ENCODE measurements at places on chromosomes 1 and 21. TPM values are rescaled to one million over a fixed set of nuclear protein-coding genes. Genes with fewer than 3 reads are reported as not detected.

The NGF gene
- total RNA-seq: 2.3 TPM

The FCRL5 gene
- total RNA-seq: 0.10 TPM

The SYT14 gene
- 1.0 TPM for total RNA-seq

The NSL1 gene
- total RNA-seq: 51.7 TPM

The FMO3 gene
- total RNA-seq: not detected

The MRPL20 gene
- 101 TPM for total RNA-seq

The NMNAT2 gene
- total RNA-seq: 0.72 TPM

The TMEM81 gene
- total RNA-seq: 0.72 TPM

The RGS7 gene
- total RNA-seq: not detected

The LHX4 gene
- not detected for total RNA-seq

The LYPD8 gene
- not detected for total RNA-seq

The GJA8 gene
- not detected for total RNA-seq

The NR5A2 gene
- 8.3 TPM for total RNA-seq

The SLC35F3 gene
- total RNA-seq: 0.72 TPM

The RCSD1 gene
- total RNA-seq: 141 TPM

The TTLL7 gene
- 44.2 TPM for total RNA-seq

The CNR2 gene
- not detected for total RNA-seq

The LENEP gene
- total RNA-seq: not detected

The ZBTB48 gene
- total RNA-seq: 16.3 TPM

The EPHX1 gene
- total RNA-seq: 26.5 TPM

The PTGS2 gene
- total RNA-seq: 5.4 TPM

The TUFT1 gene
- total RNA-seq: 21.1 TPM

The TGFBR3 gene
- total RNA-seq: 69.2 TPM

The DHCR24 gene
- 22.5 TPM for total RNA-seq

The OPRD1 gene
- 0.72 TPM for total RNA-seq

The FCER1G gene
- 4.4 TPM for total RNA-seq

The RXFP4 gene
- not detected for total RNA-seq

The MIGA1 gene
- total RNA-seq: 21.5 TPM

The LRRC38 gene
- 14.0 TPM for total RNA-seq

The KIAA0040 gene
- 21.8 TPM for total RNA-seq
